Osteocyte (in vitro differentiated cells): ENCODE measurements at places on chromosomes 11 and 22.

DNA sequence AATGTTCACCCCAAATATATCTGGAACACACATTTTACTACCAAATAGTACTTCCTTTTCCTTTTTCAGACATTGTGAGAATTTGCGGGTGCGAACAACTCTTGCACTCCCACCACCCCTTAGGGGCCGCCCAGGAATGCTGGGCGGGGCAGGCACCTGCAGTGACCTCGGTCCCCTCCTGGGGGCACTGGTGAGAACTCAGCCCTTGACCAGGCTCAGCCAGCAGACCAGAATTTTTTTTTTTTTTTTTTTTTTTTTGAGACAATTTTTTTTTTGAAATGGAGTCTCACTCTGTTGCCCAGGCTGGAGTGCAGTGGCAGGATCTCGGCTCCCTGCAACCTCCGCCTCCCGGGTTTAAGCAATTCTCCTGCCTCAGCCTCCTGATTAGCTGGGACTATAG, 75.8 kb downstream of the ARHGAP8 start:
- H3K27ac ChIP-seq: no peak overlapping the region
- DNase-seq: no peak
- H3K36me3 ChIP-seq: no peaks in the 10 kb centered on the region
- H3K27me3 ChIP-seq: peaks cover 10% of the 10 kb centered on the region
- no peaks in the 10 kb centered on the region for H3K4me1 ChIP-seq

DNA sequence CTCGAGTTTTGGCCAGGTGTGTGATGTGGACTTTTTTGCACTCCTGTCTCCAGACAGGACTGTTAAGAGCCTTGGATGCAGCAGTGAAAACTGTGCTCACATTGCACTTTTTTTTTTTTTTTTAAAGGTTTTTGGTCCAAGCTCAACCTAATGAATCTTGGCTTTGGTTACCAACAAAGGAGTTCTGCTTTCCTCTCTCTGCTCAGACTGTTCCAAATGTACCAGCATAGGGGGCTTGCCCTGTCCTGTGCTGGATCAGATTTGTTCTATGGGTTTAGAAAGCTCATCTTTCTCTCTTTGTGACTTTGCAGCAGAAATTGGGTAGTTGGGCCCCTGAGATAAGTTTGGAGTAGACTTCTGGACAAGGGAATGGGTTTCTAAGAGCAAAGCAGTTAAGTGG, 45.3 kb downstream of the POLD3 start:
- no peaks in the 10 kb centered on the region for H3K27me3 ChIP-seq
- H3K4me3 ChIP-seq: no peak overlapping the region
- peaks cover 25% of the 10 kb centered on the region for H3K36me3 ChIP-seq

- peaks cover 26% of the 10 kb centered on the region for H3K27me3 ChIP-seq
- H3K4me1 ChIP-seq: no peaks in the 10 kb centered on the region
- H3K4me3 ChIP-seq: no peak overlapping the region
- no peak for DNase-seq
- H3K27ac ChIP-seq: no peak overlapping the region
Observed at GRCh38 chr11:34492806-34493414, 20.7 kb downstream of the ELF5 start.

DNA sequence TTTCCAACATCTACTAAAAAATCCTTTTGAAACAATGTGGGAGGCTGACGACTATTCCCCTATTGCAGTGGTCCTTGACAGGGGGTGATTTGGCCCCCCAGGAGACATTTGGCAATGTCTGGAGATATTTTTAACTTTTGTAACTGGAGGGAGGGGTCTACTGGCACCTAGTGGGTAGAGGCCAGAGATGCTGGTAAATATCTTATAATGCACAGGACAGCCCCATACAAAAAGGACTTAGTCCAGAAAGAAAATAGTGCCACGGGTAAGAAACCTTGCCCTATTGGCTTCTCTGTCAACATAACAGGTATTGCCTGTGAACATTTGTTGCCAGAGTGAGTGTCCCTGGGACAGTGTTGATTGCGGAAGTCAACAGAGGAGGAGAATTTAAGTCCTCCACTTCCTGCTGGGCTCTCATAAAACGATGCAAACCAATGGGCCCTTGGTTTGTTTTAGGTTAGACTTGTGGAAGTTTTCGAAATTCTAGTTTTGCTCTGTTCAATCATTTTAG, 101.6 kb downstream of the MAML2 start:
- no peaks in the 10 kb centered on the region for H3K27me3 ChIP-seq
- peak overlapping the region; percentile 97 for H3K27ac ChIP-seq
- peaks cover 43% of the 10 kb centered on the region for H3K4me1 ChIP-seq
- no peaks in the 10 kb centered on the region for H3K36me3 ChIP-seq
- DNase-seq: no peak

DNA sequence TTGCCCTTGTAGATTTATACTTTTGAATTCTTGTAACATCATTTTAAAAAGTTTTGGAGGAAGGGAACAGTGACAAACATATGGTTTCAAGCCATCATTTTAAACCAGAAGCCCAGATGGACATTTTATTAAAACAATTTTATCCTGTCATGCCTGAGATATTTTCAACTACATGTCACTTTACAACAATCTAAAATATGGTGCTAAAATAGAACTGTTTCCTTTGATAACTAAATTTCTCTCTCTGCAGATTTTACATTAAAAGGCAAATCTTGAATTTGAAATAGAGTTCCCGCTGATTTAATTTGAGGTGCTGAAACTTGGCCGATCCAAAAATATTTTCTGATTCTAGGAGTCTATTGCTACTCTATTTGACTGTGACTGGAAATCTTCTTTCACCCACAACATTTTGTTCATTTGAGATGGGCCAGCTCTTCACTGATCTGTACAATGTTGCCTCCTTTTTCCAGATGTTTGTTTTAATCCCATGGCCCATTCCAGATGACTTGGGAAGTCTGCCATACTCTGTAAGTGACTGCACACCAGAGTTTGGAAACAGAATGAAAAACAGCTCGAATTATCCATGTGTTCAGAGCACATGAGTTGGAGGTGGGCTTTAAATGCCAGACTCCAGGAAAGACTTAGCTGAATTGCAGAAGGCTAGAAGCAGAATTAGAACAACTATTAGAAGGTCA, 402.5 kb downstream of the TMEM135 start:
- H3K27ac ChIP-seq: no peak overlapping the region
- no peak overlapping the region for H3K4me3 ChIP-seq
- no peaks in the 10 kb centered on the region for H3K36me3 ChIP-seq
- H3K27me3 ChIP-seq: no peaks in the 10 kb centered on the region
- no peak for DNase-seq

DNA sequence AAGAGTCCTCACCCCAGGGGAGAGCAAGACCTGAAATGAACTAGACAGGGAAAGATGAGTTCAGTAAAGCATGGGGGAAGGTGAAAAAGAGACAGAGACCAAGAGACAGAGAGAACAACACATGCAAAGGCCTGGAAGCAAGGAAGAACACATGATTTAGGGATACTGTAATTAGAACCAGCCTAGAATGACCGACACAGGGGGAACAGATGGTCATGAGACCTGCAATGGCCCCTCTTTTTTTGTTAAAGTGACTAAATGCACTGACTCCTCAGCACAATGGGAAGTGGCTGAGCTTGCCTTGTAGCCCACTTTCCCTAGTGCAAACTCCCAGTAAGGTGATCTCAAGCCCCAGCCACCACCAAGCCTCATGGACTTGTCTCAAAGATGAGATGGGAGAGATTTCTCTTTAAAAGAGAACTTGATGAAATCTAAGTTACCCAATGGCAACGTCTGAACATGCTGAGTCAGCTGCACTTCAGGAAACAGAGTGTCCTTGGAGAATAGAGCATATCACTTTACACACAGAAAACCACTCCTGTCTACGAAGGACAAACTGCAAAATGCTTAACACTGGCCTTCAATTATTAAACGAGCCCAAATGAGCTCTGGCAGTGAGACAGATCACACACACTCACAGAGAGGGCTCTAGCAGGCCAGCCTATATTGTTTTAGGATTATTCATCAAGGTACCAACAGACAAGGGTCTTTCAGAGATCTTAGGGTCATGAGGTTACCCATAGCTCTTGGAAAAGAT, 91.0 kb downstream of the SERGEF start:
- peaks cover 6% of the 10 kb centered on the region for H3K36me3 ChIP-seq
- peak overlapping the region; percentile 27 for H3K4me3 ChIP-seq
- no peaks in the 10 kb centered on the region for H3K27me3 ChIP-seq
- peaks cover 31% of the 10 kb centered on the region for H3K4me1 ChIP-seq

DNA sequence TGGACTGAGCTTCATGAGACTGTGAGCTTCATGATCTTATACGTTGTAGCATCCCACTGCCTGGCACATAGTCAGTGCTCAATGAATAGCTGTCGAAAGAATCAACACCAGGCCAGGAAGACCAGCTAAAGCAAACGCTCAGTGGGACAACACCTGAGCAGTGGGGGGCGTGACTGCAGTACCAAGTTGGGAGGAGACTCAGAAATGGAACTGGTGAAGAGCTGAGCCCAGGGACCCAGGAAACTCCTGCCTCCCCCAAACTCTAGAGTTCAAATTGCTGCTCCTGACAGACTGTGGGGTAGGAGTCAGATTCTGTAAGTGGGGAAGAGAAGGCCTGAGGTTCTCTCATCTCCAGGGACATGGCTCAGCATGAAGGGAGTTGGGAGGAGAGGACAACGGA, 59.3 kb downstream of the MORC2 start:
- no peaks in the 10 kb centered on the region for H3K27me3 ChIP-seq
- no peaks in the 10 kb centered on the region for H3K36me3 ChIP-seq
- no peak overlapping the region for H3K4me3 ChIP-seq
- H3K4me1 ChIP-seq: no peaks in the 10 kb centered on the region

DNA sequence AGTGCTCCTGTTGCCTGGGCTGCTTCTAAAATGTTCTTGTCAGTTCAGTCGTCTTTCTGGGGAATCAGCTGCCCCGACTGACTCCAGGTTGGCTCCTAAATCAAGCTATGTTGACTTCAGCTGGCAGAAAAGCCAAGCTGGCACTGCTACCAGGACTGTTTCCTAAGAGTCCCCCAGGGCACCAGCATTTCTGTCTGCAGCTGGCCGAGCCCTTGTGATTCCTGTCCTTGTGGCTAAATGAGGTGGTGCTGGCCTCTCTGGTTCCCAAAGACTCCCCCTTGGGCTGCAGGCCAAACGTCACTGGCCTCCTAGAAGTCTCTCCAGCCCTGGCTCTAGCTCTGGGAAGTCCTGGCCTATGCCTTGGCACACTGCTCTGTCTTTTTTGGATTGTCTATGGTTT, 31.1 kb downstream of the GRAMD1B start:
- H3K36me3 ChIP-seq: no peaks in the 10 kb centered on the region
- no peaks in the 10 kb centered on the region for H3K27me3 ChIP-seq
- H3K4me3 ChIP-seq: no peak overlapping the region

- no peaks in the 10 kb centered on the region for H3K27me3 ChIP-seq
- no peaks in the 10 kb centered on the region for H3K36me3 ChIP-seq
- no peak overlapping the region for H3K27ac ChIP-seq
- H3K4me3 ChIP-seq: no peak overlapping the region
- no peaks in the 10 kb centered on the region for H3K4me1 ChIP-seq
Observed at GRCh38 chr22:23029521-23030228, 40.6 kb upstream of the GNAZ start.

DNA sequence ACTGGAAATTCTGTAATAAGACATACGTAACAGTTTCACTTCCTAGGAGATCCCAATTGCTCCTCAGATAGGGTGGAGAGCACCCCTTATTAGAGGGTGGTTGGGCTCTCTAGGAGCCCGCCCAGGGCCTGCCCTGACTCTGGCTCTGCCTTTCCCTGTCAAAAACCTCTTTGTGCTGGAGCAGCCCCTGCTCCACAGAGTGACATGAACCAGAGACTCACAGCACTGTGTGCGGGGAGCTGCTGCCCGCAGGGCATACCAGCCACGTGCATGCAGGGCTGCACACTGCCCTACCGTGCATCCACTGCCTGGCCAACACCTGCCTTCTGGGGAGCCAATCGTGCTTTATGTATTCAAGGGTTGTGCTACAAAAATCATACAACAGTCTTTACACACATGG, 24.3 kb downstream of the KCNQ1OT1 start:
- no peak for DNase-seq
- H3K27me3 ChIP-seq: peaks cover 3% of the 10 kb centered on the region
- H3K36me3 ChIP-seq: no peaks in the 10 kb centered on the region
- peaks cover 10% of the 10 kb centered on the region for H3K4me1 ChIP-seq

GRCh38 chr11:129295746-129296145, 79.9 kb upstream of the BARX2 start:
- H3K4me1 ChIP-seq: no peaks in the 10 kb centered on the region
- DNase-seq: no peak
- H3K36me3 ChIP-seq: no peaks in the 10 kb centered on the region
- H3K4me3 ChIP-seq: no peak overlapping the region
- H3K27ac ChIP-seq: no peak overlapping the region
- H3K27me3 ChIP-seq: peaks cover 45% of the 10 kb centered on the region

DNA sequence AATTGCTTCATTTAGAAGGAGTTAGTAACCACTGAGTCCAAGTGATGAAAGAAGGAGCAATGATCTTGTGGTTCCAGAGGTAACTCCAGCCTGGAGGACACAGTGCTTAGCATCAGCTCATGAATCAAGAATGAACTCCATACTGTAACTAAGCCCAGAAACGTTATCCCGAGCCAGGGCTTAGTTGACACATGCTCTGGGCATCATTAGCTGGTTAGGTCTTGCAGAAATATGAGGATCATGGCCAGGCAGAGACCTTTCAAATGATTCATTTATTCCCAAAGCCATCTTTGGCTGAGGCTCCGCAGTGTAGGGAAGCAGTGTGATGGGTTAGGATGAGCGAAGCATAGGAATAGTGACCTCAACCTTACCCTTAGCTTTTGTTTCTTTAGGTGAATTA, 277.4 kb downstream of the FAM76B start:
- peaks cover 13% of the 10 kb centered on the region for H3K27me3 ChIP-seq
- H3K4me3 ChIP-seq: no peak overlapping the region
- H3K36me3 ChIP-seq: peaks cover 2% of the 10 kb centered on the region
- peaks cover 37% of the 10 kb centered on the region for H3K4me1 ChIP-seq
- H3K27ac ChIP-seq: peak overlapping the region; percentile 72
